ENCODE measurements at places on chromosomes 4 and X. TPM values are rescaled to one million over a fixed set of nuclear protein-coding genes. Genes with fewer than 3 reads are reported as not detected.

- peak; percentile 86 for DNase-seq
These were observed 62.7 kb upstream of the SORBS2 start for GRCh38 chr4:185874516-185875230.

DNA sequence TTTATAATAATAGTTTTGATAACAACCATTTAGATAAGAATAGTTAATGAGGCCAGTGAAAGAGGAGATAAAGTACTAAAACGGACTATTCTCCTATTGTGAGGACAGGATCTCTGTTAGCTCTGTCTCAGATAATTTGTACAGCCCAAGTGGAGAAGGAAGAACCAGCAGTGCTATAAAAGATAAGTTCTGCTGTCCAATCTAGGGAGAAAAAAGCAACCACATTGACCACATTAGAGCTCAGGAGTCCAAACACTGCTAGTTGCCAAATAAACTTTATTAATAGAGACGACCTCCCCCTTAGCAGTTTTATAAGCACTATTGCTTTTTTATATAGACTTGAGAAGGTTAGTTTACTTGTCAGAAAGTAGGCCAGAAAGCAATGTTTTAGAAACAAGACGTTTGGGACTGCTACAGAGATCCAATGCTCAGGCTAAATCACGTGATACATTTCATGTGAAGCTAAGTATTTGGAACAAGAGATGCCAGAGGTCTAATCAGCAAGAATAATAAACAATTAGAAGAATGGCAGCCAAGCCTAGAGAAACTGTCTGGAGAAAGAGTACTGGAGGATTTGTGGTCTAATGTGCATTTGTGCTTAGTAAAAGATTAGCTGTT lies 15.9 kb downstream of the IL15 start:
- no peak for DNase-seq

DNA sequence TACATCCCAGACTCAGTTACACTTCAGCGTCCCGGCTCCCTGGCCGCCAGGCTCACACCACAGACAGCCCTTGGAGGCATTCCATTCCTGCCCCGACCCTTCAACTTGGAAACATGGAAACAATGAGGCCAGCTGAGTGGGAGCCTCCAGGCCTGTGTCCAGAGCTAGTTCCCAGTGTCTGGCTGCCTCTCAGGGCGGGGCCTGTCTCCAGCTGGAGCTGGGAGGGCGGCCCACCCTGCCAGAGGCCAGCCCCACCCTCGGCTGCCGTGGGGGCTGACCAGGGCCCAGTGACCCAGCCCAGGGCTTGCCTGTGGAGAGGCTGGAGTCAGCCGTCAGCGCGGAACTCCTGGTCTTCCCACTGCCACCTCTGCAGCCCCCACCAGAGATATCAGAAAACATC lies 37.4 kb upstream of the SPON2 start:
- no peak for DNase-seq

GRCh38 chr4:47061435-47061834 lies 30.1 kb downstream of the GABRB1 start:
- no peak for DNase-seq

DNA sequence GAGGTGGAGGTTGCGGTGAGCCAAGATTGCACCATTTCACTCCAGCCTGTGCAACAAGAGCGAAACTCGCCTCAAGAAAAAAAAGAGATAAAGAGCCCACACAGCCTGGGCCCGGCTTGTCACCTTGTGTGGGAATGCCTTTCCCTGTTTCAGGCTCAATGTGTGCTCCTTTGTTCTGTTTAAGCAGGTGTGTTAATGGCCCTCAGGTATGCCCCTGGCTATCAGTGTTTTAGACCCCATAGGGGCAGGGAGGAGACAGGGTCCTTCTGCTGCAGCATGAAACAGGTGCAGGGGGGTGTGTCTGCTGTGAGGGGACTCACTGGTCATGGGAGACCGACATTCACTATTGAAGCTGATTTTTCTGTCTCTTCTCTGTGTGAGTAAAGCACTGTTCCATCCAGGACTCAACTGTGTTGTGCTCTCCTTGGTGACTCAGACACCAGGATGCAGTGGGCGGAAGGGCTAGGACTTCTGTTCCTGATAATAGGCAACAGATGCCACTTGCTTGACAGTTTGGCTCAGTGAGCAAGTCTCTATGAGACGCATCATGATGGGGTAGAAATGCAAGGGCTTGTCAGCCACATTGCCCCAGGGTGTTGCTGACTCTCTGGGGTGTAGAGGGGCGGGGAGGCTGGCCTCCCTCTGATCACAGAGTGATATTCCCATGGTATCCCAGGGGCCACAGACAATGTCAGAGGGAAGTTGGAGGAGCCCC lies 15.6 kb upstream of the LAP3 start:
- DNase-seq: peak; percentile 81

- DNase-seq: peak; percentile 97
These were observed 39.5 kb downstream of the HOPX start for GRCh38 chr4:56641494-56642051.

DNA sequence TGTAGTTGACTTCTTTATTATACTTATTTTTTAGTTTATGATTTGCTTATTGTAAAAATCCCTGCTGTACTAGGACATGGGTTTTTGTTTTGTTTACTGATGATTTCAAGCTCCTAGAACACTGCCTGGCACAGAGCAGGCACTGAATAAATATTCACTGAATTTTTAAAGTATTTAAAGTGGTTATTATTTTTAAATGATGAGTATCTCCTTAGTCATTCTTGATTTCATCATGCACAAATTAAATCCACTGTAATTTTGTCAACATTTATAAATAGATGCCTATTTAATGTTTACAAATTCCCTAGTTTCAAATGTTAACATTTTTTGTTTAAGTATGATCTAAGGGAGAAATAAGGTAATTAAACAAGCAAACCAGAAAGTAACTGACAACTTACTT lies 367.9 kb upstream of the SLIT2 start:
- DNase-seq: peak; percentile 55

The DACH2 gene
- total RNA-seq: 0.26 TPM

The ANXA3 gene
- total RNA-seq: 1,062 TPM

The NAT8L gene
- not detected for total RNA-seq

The PAGE2B gene
- not detected for total RNA-seq

The TEC gene
- total RNA-seq: 2.8 TPM

The MSANTD1 gene
- 0.26 TPM for total RNA-seq

Data from bronchial epithelial cell (primary cell).